HuH-7.5 (cell line): ENCODE measurements at places on chromosomes 3 and 15.

GRCh38 chr15:56772868-56773639 lies 39.7 kb upstream of the ZNF280D start:
- peak; percentile 23 for DNase-seq

GRCh38 chr3:113532698-113533533 lies 561 bp downstream of the SIDT1 start:
- no peak for DNase-seq

- DNase-seq, result no peak
Measured at GRCh38 chr3:172517859-172518466, 5.3 kb downstream of the TNFSF10 start.

GRCh38 chr3:33980252-33980651 lies 181.8 kb downstream of the PDCD6IP start:
- DNase-seq, result peak; percentile 44

- no peak for DNase-seq
Measured at GRCh38 chr3:17028363-17028762, 143.6 kb downstream of the PLCL2 start.

DNA sequence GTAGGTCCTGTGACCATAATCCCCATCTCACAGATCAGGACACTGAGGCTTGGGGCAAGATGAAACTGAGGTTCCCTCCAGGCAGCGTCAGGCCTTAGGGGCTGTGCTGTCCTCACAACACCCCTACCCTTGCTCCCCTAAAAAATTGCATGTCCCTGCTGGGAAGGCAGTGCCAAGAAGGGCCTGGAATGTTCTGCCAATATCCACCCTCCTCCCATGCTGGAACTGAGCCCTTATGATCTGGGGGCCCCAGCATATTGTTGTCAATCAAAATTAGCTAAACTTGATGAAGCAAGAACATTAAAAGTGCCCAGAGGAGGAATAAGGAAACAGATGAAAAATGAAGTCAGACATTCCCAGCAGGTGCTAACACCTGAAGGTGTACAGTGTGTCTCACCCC lies 13.4 kb upstream of the RTP3 start:
- DNase-seq, result no peak

GRCh38 chr15:39124553-39125171 lies 456.2 kb upstream of the THBS1 start:
- DNase-seq, result no peak

DNA sequence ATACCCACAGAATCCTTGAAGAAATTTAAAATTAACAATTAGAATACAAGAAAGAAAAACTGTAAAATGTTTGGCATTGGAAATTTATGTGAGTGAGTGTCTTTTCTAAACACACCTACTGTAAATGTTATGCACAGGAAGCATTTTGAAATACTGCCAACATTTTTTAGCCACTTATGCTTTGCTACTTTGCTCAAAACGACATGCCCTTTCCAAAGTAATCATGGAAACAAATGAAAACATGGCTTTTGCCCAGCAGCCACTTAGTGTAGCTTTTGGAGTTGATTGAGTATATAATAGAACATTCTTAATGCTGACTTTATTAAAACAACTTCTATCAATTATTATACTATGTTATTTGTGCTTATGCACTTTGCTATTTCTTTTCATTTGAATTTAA lies 823.0 kb downstream of the CADM2 start:
- DNase-seq, result no peak

GRCh38 chr3:185151964-185152409 lies 873 bp downstream of the C3orf70 start:
- no peak for DNase-seq
